ENCODE measurements at places on chromosomes 3 and 15.

- DNase-seq = no peak
Measured at GRCh38 chr3:71722693-71723092, 2.5 kb downstream of the EIF4E3 start.

GRCh38 chr3:140710711-140711389 is 33.0 kb downstream of the TRIM42 start:
- no peak for DNase-seq

DNA sequence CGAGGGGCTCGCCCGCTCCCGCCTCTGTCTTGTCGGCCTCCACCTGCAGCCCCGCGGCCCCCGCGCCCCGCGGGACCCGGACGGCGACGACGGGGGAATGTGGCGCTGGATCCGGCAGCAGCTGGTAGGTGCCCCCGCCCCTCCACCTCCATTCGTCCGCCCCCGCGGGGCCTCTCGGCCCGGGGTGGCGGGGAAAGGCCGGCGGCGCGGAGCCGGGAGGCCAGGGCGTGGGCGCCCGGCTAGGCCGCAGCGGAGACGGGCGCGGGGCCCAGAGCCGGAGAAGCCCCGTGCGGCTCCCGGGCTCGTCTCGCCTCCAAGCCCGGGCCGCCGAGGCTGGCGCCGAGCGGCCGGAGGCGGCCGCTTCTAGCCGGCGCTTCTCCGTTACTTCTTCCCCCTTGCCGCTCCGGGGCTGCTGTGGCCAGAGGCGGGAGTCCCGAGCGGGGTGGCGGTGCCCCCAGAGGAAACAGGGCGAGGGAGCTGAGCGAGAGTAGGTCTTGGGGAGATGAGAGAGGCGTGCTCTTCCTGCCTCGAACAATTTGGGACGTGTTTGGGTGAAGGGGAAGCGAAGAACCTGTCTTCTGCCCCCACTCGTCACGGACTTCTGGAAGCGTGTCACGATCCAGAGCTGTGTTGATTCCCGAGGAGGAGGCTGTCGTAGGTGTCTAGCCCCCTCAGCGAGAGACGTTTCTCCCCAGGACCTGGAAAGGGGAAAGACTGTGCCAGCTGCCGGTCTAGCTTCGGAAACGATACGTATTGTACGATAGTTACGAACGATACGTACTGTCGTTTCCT is 555 bp downstream of the ATP11B start:
- no peak for DNase-seq

DNA sequence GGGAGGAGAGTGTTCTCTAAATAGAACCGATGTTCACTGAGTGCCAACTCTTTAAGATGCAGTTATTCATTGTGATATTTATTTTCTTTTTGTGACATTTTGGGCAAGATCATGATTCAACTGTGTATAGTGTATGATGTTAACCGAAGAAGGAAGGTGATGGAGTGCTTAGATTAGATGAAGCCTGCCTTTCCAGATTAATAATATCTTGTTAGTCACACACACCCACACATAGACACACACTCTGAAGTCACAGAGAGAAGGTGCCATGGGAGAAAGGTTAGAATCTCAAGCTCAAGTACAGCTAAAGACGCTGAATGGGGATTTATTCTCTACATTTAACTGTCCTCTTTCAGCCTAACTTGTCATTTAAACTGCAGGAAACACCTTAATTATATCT is 77.0 kb downstream of the SLC9A9 start:
- no peak for DNase-seq

GRCh38 chr15:44414001-44414400 is 13.4 kb upstream of the CTDSPL2 start:
- no peak for DNase-seq

DNA sequence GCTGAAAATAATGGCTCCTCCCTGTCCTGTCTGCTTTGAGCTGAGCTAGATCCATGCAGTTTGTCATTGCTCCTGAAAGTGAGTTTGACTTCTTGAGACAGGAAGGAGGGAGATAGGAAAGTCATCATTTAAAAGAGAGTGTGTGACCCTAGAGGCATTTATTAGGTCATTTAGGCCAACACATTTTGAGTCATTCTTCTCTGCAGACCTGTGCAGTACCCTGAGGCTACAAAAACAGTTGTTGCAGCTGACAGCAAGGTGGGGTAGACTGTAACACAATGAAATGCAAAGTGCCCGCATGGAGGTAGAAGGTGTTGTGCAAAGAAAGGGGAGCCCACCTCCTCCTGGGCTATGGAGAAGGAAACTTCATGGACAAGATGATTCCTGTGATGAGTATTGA is 102.8 kb upstream of the PFN2 start:
- DNase-seq = no peak

GRCh38 chr3:31114929-31115283 is 220.4 kb upstream of the GADL1 start:
- no peak for DNase-seq

GRCh38 chr3:138284079-138284478 is 45.6 kb downstream of the NME9 start:
- DNase-seq = no peak

- DNase-seq = no peak
Measured at GRCh38 chr3:24336101-24336500, 158.5 kb downstream of the THRB start.

DNA sequence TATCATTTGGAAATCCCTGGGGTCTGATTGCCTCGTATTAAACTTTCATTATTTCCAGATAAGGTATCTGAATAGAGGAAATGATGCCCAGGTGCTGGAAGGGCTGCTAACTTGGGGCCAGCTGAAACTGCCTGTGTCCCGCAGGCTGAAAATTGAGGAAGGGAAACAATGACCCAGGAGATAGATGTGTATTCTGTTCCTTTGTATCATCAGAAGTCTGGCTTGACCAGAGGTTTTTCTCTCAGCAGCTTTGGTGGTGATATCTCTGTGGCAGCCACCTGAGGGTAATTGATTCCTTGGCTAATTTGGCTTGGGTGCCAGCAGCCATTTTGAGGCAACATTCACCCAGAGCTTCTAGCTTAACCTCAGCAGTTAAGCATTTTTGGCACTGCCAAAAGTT is 90.0 kb upstream of the STT3B start:
- DNase-seq = no peak
